M059J (cell line): ENCODE measurements at places on chromosomes 6 and 20.

DNA sequence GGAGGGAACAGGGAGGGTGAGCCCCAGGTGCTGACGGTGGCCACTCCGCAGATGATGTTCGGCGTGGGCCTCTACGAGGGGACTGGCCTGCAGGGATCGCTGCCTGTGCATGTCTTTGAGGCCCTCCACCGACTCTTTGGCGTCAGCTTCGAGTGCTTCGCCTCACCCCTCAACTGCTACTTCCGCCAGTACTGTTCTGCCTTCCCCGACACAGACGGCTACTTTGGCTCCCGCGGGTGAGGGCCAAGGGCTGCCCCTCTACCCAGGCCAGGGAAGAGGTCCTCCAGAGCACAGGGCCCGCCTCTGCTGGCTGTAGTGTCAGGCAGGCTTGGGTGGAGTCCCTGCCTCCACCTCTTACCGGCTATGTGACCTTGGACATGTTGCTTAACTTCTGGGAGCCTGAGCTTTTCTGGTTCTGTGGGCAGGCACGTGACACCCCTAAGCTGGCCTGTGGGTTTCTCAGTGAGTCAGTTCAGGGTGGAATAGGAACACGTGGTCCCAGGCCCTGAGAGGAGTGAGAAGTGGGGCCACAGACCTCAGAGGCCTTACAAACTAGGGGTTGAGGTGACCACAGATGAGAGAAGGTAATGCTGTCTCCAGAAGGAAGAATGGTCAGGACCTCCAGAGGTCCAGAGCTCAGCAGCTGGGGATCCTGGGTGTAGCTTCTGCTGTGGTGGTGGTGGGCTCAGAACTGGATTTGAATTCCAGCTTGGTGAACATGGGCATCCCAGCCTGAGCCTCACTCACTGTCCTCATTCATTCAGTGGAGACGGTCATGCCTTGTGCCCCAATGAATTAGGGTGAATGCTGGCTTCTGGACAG is 11.9 kb downstream of the PCIF1 start:
- peak; percentile 83 for DNase-seq

DNA sequence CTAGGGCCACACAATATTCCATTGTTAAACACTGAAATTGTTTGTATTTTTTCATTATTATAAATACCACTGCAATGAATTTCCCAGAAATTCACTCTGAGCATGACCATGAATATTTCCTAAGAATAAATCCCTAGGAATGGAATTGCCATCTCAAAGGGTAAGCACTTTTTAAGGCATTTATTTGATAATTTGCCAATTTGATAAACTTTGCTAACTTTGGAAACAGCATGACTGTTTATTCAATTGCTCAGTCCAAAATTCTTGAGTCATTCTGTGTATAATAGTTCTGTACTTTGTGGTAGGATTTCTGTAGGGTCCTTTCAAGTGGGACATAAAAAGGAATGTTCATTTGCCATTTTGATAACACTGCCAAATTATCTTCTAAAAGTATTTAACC is 44.2 kb upstream of the TOX2 start:
- DNase-seq, result peak; percentile 69

- DNase-seq, result peak; percentile 93
Observed at GRCh38 chr6:111804627-111805235, 68.5 kb downstream of the FYN start.

GRCh38 chr6:160015778-160016684 is 47.1 kb downstream of the IGF2R start:
- no peak for DNase-seq

- no peak for DNase-seq
Observed at GRCh38 chr6:41164551-41165120, 1.7 kb upstream of the TREM2 start.

DNA sequence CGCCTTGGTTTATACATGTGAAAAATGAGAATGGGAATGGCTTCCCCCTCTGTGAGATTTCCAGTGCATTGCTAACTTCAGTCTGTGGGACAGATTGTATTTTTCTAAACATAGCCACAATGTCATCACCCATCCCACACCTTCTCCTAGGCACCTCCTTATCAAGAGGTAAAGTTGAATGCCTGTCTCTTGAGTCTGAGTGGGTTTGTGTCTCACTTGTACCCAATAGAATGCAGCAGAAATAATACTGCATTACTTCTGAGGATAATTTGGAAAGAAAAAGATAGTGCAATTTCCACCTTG is 27.9 kb downstream of the RIN2 start:
- DNase-seq, result no peak

GRCh38 chr6:137763436-137763835 is 103.6 kb upstream of the TNFAIP3 start:
- no peak for DNase-seq

- DNase-seq, result no peak
Observed at GRCh38 chr20:35597186-35597585, 18.4 kb upstream of the SPAG4 start.

- no peak for DNase-seq
Observed at GRCh38 chr6:100612094-100612493, 147.4 kb upstream of the SIM1 start.

DNA sequence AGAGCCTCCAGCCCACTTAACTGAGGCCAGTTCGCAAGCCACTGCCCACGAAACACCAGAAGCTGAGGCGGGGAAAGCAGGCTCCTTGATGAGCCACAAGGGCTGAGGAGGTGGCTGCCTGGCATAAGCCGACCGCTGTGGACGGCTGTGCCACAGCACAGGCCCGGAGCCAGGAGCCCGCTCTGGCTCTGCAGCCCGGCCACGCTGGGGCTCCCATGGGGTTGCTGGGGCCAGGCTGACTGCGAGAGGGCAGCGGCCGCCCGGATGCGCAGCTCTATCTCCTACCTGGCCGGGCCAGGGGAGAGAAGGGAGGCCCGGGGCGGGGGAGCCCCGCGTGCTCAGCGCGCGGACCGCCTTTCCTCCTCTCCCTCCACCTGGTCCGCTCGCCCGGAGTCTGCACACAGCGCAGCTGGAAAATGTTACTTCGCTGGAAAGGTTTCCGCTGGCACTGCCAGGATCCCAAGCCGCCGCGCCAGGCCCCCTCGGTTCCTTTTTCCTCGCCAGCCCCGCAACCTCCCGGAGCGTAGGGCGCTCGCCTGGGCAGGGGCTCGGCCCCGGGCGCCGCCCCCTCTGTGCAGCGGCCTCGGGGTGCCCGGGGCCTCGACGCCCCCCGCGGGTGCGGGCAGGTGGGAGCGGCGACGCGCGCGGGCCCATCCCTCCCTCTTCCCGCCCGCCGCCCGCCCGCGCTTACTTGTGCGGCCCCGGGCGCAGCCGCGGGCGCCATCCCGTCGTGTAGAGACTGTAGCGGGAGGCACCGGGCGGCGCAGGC is 657 bp downstream of the EMILIN3 start:
- DNase-seq, result no peak

DNA sequence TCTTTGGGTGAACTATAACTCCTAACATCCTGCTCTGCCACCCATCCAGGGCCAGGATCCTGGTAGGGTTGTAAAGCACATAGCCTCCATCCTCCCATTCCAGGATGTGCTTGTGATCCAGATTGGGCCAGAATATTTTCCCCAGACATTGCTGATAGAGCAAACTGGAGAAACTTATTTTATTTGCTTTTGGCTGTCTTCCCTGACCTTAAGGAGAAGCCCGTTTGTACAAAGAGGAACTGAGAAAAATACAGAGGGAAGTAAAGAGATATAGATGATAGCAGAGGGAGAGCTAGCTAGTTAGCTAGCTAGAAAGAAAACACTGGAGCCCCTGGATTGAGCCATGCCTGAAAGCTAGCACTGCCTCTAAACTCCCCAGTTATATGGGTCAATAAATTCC is 9.0 kb upstream of the HDAC2 start:
- DNase-seq, result no peak

GRCh38 chr20:32485770-32486478 is 99.2 kb downstream of the NOL4L start:
- no peak for DNase-seq

DNA sequence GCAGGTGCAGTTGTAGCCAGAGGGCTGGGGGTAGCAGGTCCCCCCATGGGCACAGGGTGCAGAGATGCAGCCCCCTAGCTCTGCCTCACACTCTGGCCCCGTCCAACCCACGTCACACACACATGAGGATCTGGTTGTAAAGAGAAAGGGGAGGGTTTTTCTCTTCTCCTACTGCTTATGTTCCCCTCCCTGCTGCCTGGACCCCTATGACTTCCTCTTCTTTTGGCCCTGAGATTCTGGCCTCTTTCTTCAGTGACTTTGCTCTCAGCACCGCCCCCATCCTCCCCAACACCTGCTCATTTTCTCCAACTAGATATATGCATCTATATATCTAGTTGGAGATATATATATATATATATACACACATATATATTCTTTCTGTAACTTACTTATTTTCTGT is 9.7 kb downstream of the NOTCH4 start:
- DNase-seq, result no peak

DNA sequence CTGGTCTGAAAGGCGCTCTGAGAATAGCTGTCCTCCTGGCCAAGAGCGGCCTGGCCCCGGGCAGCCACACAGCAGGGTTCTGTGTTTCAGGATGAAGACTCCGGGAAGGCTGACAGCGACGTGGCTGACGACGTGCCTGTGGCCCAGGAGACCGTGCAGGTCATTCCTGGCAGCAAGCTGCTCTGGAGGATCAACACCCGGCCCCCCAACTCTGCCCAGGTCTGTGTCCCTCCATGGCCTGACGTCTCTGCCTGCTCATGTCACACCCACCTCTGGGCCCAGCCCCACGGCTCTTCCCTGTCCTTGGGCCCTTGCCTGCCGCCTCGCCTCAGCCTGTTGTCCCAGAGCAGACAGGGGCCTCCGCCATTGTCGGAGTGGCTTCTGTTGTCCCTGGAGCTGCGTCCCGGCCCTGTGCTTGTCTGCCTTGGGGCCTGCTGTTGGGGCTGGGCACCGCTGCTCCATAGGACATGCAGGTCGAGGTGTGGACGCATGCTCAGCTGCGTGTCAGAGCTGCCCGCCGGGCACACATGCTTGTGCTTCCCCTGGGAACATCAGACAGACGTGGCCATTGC is 16.2 kb upstream of the ADRM1 start:
- no peak for DNase-seq

- DNase-seq, result peak; percentile 97
Observed at GRCh38 chr6:17032988-17033634, 68.7 kb upstream of the STMND1 start.
